ENCODE measurements at places on chromosomes 6 and 20. TPM values are rescaled to one million over a fixed set of nuclear protein-coding genes. Genes with fewer than 3 reads are reported as not detected.

DDO gene
- 1.7 TPM for total RNA-seq

ECT2L gene
- total RNA-seq, result not detected

PPP1R16B gene
- 0.12 TPM for total RNA-seq

SLC22A3 gene
- 13.5 TPM for total RNA-seq

OXT gene
- total RNA-seq, result not detected

BTNL2 gene
- 0.12 TPM for total RNA-seq

LAMA2 gene
- total RNA-seq, result 86.1 TPM

RBPJL gene
- total RNA-seq, result not detected

All from smooth muscle cell of the coronary artery (primary cell).